ENCODE measurements at places on chromosomes 13 and 19.

GRCh38 chr13:28012383-28012782 is 23.9 kb upstream of the URAD start:
- DNase-seq = no peak

DNA sequence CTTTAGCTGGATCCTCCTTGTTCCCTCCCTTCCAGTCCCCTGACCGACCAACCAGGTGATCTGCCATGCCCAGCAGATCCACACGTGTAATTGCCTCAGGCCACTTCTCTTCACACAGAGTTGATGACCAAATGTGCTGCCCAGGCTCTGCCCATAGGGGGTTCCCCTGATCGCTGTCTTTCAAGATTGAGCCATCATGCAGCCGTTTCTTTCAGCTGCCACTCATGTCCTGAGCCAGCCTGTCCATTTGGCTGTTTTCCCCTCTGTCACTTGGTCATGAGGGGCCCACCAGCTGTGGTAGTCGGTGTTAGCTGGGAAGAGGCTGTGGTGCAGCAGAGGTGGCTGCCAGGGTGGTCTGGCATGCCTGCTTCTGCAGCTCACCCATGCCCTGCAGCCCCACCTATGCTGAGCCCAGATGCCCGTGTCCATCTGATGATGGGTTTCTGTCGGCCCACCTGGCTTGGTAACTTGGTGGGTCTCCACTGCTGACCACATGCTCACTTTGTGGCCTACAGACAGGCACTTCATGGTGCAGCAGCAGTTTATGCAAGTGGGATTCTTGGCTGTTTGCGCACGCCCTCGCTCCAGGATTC is 35.6 kb upstream of the GPR183 start:
- no peak for DNase-seq

DNA sequence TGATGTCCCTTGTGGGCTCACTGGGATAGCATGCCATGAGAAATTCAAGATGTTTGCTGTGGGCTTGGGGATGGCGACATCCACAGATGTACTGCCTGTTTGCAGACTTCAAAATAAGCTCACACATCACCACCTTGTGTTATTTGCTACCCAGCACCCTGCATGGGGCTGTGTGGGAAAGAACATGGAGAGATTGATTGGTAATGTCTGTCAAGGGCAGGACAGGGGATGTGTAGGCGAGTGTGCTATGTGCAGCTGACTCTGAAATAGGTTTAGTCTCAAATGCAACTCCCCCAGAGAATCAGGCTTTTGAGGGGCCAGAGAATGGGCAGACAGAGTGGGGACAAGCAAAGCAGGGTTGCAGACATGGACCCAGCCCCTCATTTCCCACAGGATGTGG is 24.7 kb downstream of the PNPLA6 start:
- DNase-seq = no peak

DNA sequence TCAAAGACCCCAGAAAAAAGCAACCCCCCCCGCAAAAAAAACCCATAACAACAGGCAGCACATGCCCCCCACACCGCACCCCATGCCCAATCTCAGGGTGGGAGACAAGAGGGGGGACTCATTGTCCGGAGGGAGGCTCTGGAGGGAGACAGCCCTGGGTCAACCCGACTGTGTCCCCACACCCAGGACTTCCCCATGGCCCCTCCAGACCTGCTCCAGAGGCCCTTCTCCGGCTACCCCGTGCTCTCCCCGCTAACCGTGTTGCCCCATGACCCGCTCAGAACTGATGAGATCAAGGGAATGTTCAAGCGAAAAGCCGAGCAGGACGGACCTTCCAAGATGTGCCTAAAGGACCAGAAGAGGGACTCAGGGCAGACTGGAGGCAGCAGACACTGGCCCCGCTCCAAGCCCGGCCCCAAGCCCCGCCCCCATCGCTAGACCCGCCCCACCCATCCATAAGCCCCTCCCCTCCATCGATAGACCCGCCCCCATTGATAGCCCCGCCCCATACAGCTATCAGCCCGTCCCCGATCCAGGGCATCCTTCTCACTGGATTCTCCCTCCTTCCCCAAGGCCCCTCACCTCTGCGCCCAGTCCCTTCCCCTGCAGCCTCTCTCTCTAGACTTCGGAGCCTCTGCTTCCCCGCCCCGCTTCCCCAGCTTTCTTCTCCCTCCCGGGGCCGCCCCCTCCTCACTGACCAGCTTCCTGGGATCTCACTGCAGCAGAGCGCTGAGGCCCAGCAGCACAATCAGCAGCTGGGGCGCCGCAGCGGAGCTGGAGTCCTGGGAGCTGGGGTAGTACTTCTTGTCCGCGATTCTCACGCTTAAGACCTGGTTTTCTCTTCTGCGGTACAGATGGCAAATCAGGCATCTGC is 2.2 kb downstream of the BST2 start:
- peak; percentile 37 for DNase-seq

DNA sequence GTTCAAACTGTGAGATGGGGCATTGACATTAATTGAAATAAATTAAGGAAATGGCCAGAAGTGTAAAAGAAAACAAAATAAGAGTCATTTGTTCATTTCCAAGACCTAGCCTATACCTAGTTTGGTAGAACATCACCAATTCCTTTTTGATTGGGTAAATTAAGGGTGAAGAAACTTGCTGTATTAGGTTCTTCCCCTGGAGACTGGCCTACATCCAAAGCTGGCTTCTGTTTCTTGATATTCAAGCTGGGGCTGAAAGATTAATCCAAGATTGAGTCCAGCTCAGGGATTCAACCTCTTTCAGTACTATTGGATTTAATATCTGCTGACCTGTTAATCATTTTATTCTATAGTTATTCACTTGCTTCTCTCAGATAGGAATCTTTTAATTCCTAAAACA is 183.2 kb downstream of the GPC6 start:
- no peak for DNase-seq

DNA sequence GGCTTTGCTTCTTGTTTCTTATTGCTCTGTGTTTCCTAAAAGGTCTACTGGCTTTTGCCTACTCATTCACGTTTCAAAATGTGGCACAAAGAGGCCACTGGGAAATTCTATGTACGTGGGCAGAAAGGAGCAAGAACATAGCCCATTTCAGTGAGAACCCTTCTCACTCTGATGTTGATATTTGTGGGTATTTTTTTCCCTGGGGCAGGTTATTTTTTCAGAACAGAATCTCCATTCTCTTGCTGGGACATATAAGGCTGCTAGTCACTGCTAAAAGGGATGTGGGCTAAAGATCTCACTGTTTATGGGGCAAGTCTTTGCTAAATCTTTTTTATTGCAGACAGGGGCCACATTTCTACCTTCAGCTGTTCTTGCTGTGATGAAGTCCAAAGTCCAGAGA is 27.1 kb downstream of the EDNRB start:
- no peak for DNase-seq
